ENCODE measurements at places on chromosomes 16 and 17.

DNA sequence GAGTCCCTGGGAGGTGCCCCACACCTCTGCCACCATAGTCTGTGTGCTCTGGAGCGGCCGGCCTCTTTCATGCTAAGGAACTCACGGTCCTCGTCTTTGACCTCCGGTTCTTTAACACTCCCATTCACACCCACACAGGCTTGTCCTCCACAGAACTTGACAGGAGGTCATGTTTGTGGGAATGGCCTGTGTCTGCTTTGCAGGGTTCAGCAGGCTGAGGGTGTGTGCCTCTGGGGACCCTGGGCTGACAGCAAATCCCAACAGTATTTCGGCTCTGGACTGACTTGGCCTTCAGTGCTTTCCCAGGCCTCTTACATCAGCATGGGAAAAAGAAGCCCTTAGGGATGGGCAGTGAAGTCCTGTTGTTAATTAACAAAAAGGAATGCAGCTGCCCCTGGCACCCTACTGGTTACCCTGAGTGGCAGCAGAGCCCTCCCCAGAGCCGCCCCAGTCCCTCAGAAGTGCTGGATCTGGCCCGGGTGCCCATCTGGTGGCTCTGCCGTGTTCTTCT is 35.4 kb upstream of the ADORA2B start:
- no peak for DNase-seq

GRCh38 chr17:73133911-73134649 is 30.7 kb upstream of the SSTR2 start:
- no peak for DNase-seq

GRCh38 chr16:27108051-27108770 is 41.5 kb downstream of the C16orf82 start:
- DNase-seq = no peak

DNA sequence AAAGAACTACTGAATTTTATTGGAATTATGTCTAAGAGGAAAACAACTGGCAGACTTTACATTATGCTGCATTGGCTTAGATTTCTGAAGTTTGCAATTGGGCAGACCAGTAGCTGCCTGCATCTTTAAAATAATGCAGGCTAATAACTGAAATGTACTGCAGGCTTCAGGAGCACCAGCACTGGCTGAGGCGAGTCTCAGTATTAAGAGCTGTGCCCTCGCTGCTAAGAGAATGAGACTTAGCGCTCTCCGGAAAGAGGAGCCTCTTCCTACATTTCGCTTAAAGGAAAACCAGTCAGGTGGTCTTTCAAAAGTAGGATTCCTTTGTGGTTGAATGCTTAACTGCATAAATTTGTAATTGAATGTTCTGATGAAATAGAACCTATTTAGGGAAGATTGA is 885 bp downstream of the CNTNAP4 start:
- no peak for DNase-seq

DNA sequence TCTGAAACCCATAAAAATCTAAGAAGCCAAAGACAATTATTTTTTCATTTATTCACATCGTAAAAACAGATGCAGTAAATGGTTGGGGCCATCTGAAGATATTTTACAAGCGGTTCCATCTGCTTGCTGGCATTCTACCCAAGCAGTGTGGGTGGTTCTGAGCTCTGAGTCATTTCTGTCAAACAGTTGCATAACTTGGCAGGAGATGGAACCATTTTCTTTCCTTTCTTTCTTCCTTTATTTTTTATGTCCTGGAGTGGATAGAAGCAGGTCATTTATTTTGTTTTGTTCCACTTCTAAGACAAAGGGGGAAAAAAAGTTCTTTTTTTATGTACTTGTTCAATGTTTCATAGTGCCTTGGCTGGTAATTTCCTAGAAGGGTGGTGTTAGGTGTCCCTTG is 1151.9 kb upstream of the GOT2 start:
- no peak for DNase-seq

DNA sequence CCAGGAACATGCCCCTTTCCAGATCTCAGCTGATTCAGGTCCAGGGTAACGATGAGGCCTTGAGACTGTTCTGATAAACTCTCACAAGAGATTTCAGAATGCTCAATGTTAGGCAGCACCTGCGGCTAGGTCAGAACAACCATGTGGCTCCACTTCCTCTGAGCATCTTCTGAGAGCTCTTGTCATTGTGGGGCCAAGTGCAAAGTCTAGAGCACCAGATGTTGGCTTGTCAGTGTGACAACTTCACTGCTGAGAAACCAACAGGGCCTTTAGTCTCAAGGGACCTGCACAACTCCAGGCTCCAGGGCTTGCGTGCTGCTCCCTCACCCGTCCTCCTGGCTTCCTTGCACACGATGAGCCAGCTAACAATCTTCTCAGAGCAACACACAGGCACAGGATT is 29.0 kb downstream of the FCSK start:
- no peak for DNase-seq

DNA sequence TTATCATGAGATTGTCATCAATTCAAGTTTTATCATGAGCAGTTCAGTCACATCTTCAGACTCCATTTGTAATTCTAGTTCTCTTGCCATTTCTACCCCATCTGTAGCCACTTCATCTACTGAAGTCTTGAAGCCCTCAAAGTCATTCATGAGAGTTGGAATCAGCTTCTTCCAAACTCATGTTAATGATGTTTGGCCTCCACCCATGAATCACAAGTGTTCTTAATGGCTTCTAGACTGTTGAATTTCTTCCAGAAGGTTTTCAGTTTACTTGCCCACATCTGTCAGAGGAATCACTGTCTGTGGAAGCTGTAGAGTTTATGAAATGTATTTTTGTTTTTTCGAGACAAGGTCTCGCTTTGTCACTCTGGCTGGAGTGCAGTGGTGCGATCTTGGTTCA is 16.0 kb downstream of the NSRP1 start:
- no peak for DNase-seq

DNA sequence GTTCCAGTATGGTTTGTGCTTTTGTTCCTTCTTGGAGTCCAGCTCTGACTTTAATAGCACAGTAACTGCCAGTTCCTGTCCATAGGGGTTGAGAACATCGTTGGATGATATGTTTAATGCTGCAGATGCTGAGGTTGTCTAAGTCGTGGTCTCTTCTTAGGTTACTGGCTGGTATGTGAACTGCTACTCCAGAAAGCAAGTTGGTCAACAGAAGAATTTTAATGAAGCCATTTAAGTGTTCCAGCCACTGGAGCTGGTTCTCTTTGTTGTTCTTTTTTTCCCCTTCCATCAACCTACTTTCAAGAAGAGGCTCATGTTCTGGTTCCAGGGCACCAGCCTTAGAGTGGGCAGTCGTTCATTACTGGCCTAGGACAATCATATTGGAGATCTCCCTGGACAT is 140.3 kb upstream of the TBX2 start:
- DNase-seq = no peak

DNA sequence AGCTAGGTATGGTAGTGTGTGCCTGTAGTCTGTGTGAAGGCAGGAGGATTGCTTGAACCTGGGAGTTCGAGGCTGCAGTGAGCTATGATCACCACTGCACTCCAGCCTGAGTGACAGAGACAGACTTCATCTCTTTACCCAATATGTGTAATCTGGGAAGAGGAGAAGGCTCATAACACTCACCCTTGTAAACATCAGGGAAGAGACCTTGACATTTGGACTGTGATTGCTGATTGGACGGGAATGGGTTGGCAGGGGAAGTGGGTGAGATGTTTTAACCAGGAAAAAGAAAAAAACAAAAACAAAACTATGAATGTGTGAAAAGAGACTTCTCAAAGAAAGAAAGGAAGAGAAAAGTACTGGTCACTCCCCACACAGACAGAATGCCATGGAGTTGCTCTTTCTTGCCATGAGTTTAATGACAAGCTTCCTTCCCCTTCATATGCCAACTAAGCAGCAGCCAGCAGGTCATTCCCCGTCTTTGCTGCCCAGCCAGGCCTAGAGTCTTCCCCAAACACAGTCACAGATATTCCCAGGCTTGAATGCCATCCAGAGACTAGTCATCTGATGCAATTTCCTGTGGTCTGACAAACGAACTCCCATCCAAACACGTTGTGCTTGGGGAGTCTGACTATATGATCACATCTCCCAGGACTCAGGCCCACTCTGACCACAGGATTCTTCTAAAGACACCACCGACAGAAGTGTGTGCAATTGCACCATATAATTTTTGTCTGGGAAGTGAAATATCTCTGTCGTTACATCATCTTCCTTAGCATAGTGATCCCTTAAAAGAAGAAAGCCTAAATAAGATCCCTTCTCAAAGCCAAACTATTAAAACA is 3.6 kb upstream of the XAF1 start:
- DNase-seq = no peak

DNA sequence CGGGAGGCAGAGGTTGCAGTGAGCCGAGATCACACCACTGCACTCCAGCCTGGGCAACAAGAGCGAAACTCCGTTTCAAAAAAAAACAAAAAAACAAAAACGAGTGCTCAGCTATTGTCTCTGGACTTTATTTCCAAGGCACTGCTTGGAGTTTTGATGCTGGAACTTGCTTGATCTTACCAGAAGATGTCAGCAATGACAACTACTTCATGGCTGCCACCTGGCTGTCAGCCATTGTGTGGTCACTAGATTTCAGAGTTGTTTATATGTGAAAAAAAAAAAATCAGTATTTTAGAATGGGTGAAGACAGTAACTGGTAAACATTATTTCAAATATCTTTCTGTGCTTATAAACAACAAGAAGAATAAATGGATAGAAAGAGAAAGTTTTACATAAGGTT is 26.3 kb upstream of the OR4D1 start:
- DNase-seq = no peak

DNA sequence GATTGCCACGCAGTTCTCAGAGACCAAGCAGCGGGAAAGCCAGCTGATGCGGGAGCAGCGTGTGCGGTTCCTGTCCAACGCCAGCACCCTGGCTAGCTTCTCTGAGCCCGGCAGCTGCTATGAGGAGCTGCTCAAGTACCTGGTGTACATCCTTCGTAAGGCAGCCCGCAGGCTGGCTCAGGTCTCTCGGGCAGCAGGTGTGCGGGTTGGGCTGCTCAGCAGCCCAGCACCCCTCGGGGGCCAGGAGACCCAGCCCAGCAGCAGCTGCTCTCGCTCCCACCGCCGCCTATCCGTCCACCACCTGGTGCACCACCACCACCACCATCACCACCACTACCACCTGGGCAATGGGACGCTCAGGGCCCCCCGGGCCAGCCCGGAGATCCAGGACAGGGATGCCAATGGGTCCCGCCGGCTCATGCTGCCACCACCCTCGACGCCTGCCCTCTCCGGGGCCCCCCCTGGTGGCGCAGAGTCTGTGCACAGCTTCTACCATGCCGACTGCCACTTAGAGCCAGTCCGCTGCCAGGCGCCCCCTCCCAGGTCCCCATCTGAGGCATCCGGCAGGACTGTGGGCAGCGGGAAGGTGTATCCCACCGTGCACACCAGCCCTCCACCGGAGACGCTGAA is 15.2 kb downstream of the CACNA1G start:
- no peak for DNase-seq

- DNase-seq = no peak
These were observed 51.0 kb upstream of the GPRC5B start for GRCh38 chr16:19935694-19936093.

- DNase-seq = no peak
These were observed 6.3 kb downstream of the OSBPL7 start for GRCh38 chr17:47815106-47815918.

DNA sequence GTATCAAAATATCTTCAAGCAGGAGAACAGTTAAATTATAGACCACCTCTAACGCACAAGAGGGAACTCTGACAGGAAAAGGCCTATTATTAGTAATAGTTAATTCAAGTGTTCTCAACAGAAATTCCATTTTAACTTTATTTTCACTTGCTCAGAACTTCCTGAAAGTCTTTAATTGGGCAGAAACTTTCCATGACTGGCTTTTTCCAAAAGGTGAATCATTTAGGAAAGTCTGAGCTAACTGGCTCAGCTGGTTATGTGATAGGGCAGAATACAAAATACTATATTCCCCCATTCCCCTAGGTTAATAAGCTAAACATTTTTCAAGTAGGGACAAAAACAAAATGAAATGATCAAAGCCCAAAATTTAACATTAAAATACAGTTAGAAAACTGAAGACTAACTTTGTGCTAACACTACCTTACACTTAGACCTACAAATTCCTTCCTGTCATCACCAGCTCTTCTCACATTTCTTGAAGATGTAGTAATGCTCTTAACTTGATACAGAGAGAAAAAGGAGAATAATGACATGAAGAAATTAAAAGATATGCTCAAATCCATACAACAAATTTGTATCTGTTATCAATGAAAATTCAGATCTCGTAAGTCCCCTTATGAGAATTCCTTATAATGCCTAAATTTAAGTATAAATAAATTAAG is 31.0 kb downstream of the CFDP1 start:
- DNase-seq = no peak

DNA sequence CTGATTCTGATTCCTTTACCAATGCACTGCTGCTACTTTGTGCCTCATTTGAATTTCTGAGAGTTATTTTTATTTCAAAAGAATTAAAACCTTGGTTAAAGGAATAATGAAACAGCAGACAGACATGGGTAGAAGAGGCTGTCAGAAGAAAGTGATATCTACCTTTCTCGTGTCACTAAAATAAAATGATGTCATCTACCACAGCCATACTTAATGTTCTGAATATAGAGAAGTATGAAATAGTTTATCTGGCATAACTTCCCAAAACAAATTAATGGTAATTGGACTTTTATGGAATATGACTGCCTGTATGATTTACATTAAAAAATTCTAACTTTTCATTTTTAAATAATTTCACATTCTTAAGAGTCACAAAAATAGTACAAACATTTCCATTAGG is 52.5 kb downstream of the EFCAB13 start:
- no peak for DNase-seq

DNA sequence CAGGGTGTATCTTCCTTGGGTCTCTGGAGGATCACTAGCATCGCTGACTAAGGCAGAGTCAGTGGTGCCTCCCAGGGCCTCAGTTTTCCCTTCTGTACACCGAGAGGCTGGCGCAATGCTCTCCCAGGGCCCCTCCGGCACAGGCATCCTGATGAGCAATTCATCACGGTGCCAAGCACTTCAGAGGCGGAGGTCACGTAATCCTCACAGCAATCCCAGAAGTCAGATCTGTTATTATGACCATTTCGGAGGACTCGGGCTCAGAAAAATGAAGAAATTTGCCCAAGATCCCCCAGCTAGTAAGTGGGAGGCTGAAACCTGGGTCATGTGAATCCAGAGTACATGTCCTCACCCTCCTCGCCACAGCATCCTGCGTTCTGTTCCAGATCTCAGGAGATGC is 46.5 kb downstream of the AIPL1 start:
- no peak for DNase-seq

- DNase-seq = no peak
These were observed 42.1 kb downstream of the NOG start for GRCh38 chr17:56635641-56636040.

- no peak for DNase-seq
These were observed 44.5 kb upstream of the ABR start for GRCh38 chr17:1224330-1224729.

GRCh38 chr17:71302721-71303549 is 817.9 kb upstream of the SOX9 start:
- no peak for DNase-seq

GRCh38 chr16:53732296-53732929 is 28.5 kb downstream of the FTO start:
- DNase-seq = no peak

GRCh38 chr16:14496786-14497185 is 133.3 kb downstream of the PARN start:
- DNase-seq = no peak

All from stimulated activated CD4-positive, alpha-beta T cell treated with anti-CD3 and anti-CD28 coated beads, Interleukin-15, amount 100 ng/mL, for 1 hour (primary cell).